ENCODE measurements at places on chromosomes 7 and 10.

DNA sequence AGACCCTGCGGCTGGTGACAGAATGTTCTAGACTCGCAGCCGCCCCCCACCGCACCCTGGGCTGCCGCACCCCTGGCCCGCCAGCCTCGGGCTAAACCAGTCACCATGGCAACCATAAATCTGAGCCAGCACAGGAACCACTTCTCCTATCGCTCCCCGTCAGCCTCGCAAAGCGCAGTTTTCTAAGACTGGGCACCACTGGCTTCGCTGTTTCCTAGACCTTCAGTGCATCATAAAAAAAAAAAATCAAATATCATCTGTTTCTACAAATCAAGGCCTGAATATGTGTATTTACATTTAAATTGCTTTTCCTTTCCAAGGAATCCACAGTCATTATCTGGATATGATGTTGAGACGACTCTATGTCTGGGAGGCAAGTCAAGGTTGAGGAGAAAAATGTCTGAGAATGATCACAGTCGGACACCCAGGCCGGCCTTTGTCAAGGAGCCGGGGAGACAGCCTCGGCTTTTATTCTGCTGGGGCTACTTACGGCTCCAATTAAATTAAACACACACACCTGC is 99.9 kb downstream of the PTPRN2 start:
- DNase-seq, result no peak

- no peak for DNase-seq
These were observed 446.7 kb downstream of the NRG3 start for GRCh38 chr10:82321724-82322123.

DNA sequence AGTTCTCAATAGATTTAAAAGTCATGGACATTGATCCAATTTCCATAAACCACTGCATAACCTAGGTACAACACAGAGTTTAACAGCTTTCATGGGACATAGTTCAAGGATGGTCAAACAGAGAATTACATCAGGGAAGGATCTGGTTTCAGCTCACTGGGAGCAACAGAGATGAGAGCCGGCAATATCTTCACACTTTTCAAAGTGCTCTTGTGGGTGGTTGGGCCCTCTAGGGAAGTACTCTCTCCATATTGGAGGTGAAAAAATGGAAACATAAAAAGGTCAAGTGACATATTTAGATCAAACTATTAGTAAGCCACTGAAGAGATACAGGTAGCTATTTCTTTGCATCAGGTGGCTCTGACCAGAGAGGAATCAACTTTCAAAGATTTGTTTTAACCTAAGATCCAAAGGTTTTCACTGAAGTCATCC is 61.8 kb upstream of the LRRN3 start:
- DNase-seq, result no peak

DNA sequence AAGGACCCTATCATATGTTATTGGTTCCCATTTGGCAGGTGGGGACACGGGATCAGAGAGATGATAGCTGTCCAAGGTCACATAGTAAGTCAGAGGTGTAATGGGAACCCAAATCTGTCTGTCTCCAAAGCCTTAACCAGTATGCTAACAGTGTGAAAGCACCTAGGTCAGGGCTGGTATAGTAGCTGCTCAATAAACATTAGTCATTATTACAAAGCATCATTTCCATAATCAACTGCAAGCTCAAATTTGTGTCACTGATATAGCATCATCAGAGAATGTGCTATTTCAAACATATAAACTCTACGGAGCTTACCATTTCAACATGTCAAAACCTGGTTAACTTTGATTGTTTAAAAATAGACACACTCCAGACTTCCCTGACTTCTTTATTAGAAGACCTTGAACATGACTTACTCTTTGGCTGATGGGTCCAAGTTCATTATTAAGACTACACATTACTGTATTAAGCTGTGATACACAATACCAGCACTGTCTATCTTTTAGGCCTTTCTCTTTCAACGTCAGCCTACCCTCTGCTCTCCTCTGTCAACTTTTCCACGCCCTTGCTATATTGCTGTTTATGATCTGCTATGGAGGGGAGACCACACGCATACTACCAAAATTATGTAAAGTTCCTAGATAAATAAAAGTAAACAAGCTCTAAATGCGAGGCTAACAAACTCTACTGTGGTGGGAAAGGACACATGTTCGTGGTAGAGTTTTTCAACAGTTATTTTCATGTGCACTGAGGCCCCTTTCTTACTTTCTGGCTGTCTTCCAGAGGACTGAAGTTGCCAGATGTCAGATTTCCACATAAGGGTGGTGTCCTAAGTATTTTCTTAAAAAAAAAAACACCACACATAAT is 33.6 kb downstream of the DNMBP start:
- DNase-seq, result no peak
